Hippocampal formation (tissue), 2 donors: ENCODE measurements at places on chromosomes 12 and 14.

- no peak for DNase-seq
Observed at GRCh38 chr12:56086096-56086495, 6.1 kb downstream of the ERBB3 start.

GRCh38 chr12:46373301-46374296 lies 1.0 kb upstream of the SLC38A2 start:
- DNase-seq = peak; percentile 31

GRCh38 chr12:96143827-96144565 lies 50.2 kb upstream of the ELK3 start:
- no peak for DNase-seq

DNA sequence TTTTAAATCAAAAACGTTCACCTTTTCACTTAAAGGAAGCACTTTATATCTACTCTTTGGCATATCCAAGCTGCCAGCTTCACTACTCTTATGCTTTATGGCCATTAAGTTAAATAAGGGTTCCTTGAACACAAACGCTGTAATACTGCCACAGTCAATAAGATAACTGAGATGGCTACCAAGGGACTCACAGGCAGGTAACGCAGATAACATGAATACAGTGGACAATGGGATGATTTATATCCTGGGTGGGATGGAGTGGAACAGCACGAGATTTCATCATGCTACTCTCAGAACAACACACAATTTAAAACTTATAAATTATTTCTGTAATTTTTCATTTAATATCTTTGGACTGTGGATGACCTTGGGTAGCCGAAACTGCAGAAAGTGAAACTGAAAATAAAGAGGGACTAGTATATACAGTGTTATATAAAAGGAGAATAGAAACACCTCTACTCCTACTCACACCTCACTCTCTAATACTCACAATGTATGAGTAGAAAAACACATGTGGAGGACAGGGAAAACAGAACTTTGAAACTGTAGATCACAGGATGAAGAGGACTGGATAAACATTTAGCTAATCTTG lies 367.3 kb downstream of the C12orf50 start:
- no peak for DNase-seq

DNA sequence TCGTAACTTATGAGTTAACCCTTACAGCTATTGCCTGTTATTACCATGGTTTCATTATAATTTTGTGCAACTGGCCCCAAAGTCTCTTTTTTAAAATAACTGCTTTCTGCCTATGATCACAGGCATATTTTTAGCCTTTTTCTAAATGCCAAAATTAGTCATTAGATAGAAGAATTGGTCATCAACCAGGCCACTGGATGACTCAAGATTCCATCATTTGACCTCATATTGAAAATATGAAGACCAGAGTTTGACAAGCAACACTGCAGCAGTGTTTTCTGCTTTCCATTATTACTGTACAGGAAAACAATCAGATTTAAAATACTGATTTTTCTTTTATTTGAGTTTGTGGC lies 54.7 kb upstream of the OTOGL start:
- DNase-seq = no peak
